ENCODE measurements at places on chromosomes 3 and 15.

GRCh38 chr15:77650265-77650664 lies 17.6 kb upstream of the LINGO1 start:
- no peak for DNase-seq

GRCh38 chr3:169138849-169139420 lies 524.6 kb downstream of the MECOM start:
- no peak for DNase-seq

DNA sequence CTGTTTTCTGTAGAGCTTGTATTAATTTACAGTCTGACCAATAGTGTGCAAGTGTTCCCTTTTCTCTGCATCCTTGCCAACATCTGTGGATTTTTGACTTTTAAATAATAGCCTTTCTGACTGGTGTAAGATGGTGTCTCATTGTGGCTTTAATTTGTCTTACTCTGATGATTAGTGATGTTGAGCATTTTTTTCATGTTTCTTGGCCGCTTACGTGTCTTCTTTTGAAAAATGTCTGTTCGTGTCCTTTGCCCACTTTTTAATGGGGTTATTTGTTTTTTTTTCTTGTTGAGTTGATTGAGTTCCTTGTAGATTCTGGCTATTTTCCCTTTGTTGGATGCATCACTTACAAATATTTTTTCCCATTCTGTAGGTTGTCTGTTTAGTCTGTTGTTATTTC lies 7.6 kb upstream of the ACOX2 start:
- DNase-seq, result no peak

DNA sequence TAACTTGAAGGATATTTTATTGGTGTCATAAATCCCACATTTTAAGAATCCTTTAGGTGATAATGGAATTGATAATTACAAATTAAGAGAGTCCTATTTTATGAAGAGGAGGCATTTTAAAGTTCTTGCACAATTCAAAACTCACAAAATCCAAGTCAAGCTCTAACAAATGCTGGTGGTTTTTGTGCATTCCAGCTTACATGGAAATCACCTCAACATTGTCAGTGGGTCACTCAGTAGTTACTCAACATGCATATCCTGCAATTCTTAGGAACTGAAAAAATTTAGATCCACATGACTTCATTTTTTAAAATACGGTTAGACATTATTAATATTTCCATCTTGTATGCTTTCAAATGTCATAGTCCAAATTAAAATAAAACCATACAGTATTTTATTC lies 487.2 kb downstream of the CNTN3 start:
- DNase-seq, result no peak

- peak; percentile 69 for DNase-seq
Measured at GRCh38 chr15:55770261-55770660, 27.3 kb upstream of the PRTG start.

DNA sequence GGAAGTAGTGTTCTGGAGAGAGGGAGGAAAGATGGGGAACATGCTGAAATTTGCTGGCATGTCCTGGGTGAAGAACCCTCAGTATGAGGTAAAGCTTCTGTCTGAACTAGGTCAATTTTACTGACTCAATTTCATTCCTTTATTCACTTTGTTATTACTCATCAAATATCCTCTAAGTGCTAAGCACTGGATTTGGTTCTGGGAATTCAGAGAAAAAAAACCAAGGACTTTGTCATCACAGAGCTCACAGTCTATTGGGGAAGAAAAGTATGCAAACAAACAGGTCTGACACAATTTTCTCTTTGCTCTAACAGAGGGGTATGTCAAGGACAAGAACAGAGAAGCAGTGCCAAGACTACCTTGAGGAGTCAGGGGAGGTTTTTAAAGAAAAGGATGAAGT lies 68.0 kb downstream of the TFG start:
- no peak for DNase-seq

- DNase-seq, result no peak
Measured at GRCh38 chr3:39234651-39235050, 42.3 kb upstream of the XIRP1 start.

DNA sequence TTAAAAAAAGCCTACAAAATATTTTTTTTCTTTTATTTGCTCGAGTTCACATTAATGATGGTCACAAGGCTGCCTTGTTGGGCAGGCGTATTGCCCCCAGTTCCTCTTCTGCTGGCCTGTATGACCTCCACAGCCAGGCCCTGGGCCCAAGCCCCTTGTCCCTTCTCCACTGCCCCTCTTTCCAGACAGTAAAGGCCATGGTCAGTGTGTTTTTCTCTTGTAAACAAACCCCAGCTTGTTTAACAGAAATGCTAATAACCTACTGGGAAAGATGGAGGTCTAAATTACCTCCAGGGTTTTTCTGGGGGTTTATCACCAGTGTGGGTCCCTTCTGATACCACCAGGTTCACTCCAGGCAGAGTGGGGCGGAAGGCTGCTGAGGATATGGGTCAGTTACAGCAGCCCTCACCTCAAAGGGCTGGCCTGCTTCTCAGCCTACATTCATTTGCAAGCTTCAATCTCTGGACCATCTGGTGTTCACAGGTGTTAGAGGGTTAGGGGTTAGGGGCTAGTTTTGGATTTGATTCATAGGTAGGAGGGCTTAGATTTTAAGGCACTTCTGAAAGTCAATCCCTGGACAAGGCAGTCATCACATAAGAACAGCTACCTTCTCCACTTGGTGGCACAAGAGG lies 2.0 kb upstream of the MANF start:
- DNase-seq, result no peak

DNA sequence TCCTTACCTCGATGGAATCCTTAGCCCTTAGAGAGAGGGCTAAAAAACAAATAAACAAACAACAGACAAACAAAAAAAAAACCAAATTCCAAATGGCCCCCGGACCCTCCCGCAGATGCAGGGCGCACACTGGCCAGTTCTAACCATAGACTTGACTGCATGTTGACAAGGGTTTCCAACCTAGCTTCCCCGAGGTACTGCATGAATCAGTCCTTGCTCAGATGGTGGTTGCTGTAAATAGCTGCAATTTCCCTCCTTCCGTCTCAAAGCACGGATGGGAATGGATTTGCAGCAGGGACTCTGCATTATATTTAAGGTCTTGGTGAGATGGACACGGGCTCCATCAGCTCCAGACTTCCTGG lies 162.8 kb downstream of the CD47 start:
- DNase-seq, result no peak

GRCh38 chr3:53846134-53846850 lies at the start of the genes CHDH and IL17RB:
TSS of gene CHDH (minus strand) at chr3:53846419. CDS start at chr3:53824008, 22,411 bp downstream.
TSS of gene IL17RB (plus strand) at chr3:53846568. CDS start at chr3:53846589, 21 bp downstream.
- DNase-seq, result no peak

DNA sequence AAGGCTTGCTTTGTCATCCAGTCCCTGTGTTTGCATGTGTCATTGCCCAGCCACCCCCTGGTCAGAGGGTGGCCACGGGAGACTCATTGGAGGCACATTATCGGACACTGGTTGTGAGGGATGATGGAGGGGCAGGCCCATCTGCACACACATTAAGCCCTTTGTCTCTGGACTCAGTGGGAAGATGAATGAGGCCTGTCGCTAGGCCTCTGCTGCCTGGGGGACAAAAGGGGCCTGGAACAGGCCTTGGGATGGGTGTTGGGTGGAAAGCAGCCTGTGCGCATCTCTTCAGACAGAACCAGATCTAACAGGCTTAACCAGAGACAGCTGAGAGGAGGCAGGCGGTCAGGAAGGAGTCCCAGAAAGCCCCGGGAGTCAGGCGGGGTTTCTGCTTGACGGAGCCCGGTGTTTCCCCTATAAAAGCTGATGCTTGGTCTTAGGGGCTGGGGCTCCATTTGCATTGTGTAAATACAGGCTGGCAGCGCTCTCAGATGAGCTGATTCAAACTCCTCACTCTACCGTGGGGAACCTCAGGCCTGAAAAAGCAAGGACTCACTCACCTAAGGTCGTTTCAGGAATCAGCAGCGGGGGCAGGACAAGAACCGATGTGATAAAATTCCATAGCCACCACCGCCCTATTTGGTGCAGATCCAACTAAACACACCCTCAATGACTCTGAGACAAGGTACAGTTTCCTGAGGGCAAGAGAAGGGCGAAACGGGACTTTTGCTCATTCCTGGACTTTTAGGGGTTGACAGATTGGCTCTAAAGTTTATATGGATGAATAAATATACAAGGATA lies 17.1 kb upstream of the SKIC8 start:
- no peak for DNase-seq

- DNase-seq, result no peak
Measured at GRCh38 chr15:31934821-31935220, 95.5 kb upstream of the CHRNA7 start.

DNA sequence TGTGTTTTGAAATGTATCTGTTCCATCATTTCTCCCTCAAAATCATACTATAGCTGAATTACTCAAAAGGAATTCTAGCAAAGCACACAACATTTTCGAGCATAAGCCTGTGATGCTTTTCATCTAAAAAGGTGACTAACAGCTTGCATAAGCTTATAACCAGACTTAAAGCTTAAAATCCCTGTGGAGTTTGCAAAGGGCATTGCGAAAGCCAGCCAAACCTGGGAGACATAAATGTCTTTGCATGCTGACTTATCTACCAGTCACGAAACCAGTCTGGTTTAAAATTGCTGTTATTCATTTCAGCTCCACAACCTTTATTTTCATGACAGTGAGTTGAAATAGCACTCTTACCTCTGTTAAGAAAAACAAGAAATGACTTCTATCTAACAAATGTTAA lies 35.6 kb upstream of the LIPC start:
- DNase-seq, result peak; percentile 72

DNA sequence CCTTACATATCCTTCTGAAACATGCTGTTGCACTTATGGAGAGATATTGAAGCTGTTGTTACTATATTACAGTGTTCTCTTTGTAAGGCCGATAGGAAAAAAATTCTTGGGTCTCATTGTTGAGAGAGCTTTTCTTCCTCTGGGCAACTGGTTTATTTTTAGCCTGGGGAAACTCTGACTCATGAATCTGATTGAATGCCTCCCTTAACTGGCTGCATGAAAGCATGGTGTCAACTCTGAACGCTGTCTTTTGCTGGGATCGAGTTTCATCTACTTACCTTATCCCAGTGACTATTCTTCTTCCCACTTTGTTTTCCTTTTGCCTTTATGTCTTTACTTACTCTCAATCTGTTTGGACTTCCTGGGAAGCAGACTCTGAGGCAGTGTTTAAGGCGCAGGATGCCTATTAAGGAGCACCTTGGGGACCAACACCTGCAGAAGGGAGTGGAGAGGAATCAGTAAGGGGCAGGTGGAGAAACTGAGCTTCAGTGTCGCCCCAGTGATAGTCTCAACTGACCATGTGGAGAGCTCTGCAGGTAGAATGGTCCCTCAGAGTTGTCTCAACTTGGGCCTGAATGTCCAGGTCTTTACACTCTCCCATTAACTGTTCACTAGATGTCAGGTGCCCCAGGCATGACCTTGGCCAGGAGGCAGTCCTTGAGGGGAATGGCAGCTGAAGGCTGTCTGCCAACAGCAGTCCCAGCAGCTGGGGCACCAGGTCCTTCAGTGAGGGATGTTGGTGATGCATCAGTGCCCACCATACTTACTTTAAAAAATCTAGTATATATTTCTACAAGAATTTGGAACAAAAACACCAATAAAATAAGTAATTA lies 88.9 kb upstream of the CCNL1 start:
- peak; percentile 89 for DNase-seq

GRCh38 chr15:51425517-51426040 lies 84.1 kb downstream of the GLDN start:
- DNase-seq, result no peak

DNA sequence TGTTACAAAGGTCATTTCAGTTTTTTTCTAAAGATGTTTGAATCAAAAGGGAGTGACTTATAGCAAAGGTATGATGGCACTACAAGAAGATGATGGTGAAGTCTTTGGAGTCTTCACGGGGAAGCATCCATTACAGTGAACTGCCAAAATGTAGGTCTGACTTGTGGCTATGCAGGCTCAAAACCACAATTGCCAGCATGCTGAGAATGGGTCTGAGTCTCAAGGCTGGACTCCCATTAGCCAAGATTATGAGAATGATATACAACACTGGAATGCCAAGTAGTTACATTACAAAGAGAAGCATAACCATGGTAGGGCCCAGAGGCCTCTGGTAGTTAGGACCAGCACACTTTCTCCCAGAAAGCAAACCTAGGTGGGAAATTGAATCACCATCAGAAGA lies 194.2 kb downstream of the MTHFS start:
- DNase-seq, result no peak

GRCh38 chr3:37700466-37701248 lies 161.0 kb upstream of the CTDSPL start:
- no peak for DNase-seq

DNA sequence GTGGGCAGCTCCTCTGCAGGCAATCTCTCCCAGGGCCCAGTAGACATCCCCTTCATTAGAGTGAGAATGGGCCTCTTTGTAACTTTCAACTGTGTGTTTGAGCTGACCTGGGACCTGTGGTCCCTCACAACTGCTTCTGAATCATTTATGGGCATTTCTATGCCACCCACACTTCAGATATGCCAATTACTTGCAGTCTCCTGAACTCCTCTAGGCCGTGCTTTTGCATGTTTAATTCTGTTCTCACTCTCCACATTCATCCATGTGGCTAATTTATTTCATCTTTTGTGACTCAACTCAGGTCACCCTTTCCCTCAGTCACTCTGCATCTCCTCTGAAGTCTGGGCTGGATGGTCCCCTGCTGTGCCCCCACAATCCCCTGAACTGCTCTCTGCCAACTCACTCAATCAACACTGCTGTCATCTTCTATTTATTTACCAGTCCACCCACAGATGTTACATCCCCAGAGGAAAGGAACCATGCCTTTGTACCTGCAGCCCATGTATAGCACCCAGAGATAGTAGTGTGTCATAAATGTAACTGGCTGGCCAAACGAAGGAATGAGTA lies 364.7 kb downstream of the EPHB1 start:
- DNase-seq, result no peak

DNA sequence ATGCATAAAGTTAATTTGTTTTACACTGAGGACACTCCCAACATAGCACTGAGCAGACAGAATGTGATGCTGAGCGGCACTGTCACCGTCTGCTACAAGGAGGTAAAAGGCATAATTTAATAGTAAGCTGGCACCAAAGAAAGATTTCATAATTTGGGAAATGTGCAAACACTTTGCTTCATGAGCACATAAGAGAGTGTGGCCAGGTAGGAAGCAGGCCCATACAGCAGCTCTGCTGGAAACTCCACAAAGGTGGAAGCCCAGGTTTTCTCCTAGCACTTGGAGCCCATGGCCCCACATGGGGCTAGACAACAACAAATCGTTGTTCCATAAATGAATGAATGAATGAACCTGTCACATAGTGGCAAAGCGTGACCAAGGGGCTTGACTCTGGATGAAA lies 68.5 kb upstream of the CACNA2D3 start:
- DNase-seq, result no peak

- no peak for DNase-seq
Measured at GRCh38 chr3:499001-499761, 302.6 kb downstream of the CHL1 start.

- no peak for DNase-seq
Measured at GRCh38 chr15:32903591-32904290, 185.9 kb downstream of the GREM1 start.
